ENCODE measurements at places on chromosomes 7 and 10. TPM values are rescaled to one million over a fixed set of nuclear protein-coding genes. Genes with fewer than 3 reads are reported as not detected.

- DNase-seq = no peak
These were observed 41.2 kb upstream of the C1QL3 start for GRCh38 chr10:16562891-16563290.

GRCh38 chr7:12719141-12719919 is 31.9 kb downstream of the ARL4A start:
- DNase-seq = no peak

DNA sequence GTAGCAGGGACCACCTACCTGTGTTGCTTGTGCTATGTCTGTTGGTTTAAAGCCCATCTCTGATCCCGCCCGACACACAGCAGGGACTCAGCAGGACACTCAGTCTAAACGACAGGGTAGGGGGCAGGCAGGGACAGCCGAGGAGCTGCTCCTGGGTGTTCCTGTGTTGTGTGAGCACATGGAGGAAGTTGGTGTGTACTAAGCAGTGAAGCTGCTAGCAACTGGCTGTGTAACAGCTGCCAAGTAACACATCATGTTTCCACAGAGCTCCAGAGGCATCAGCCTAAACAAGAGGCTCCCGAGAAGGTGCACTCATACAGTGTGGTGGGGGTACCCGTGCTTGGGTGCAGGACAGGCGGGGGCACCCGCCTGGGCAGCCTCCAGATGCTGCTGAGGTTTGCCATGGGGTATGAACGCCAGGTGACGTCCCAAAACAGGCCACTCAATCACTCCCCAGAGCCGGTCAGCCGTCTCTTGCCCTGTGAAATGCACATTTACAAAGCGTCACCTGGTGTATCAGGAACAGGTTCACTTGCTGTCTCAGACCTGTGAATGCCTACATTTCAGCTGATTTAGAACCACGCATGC is 59.6 kb downstream of the PTPRN2 start:
- DNase-seq = no peak

GRCh38 chr7:137820677-137821420 is 25.9 kb downstream of the DGKI start:
- DNase-seq = no peak

- DNase-seq = no peak
These were observed 720.5 kb downstream of the GRID1 start for GRCh38 chr10:85645926-85646711.

DNA sequence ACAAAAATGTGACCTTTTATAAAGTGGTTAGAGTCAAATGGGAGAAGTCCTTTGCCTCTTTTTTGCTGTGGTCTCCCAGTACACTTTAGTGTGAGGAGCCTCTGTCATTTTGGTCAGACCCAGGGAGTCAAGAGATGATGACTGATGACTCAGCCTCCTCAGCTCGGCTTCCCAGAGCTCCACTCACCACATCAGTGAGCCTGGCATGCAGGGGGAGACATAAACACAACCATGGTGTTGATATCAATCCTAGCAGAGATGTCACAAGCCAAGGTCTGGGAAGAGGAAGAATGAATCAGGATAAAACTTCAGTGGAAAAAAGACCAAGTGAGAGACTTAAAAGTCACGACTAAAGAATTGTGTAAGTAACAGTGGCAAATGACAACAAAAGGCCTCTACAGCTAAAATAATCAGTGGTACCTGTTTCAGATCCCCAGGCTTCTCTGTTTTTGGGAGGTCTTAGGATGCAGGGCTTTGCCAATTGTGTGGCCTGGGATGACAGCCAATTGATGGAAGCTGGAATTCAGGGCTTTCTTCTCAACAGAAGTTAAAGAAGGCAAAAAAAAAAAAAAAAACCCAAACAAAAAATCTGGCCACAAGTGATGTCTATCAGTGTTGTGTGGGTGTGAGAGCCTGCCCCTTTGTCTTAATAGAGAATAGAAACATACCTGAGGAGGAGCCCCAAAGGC is 50.2 kb downstream of the TFAM start:
- DNase-seq = no peak

DNA sequence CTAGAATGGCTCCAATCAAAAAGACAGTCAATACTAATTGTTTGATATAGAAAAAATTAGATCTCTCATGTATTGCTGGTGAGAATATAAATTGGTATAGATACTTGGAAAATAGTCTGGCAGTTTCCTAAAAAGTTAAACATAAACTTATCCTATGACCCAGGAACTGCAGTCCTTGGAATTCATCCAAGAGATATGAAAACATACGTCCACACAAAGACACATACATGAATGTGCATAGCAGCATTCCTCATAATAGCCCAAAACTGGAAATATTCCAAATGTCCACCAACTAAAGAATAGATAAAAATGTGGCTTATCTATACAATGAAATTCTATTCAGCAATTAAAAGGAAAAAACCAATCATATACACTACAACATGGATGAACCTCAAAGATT is 128.4 kb downstream of the ZFAND4 start:
- no peak for DNase-seq

The CAMK2G gene
- polyA plus RNA-seq = 17.1 TPM

The NUTM2E gene
- polyA plus RNA-seq = 0.73 TPM

The ADAMTS14 gene
- 0.39 TPM for polyA plus RNA-seq

The HOXA1 gene
- 0.82 TPM for polyA plus RNA-seq

The PRR15 gene
- polyA plus RNA-seq = 0.06 TPM

Data from spleen (tissue), 13 donors.